ENCODE measurements at places on chromosomes 2 and 18.

DNA sequence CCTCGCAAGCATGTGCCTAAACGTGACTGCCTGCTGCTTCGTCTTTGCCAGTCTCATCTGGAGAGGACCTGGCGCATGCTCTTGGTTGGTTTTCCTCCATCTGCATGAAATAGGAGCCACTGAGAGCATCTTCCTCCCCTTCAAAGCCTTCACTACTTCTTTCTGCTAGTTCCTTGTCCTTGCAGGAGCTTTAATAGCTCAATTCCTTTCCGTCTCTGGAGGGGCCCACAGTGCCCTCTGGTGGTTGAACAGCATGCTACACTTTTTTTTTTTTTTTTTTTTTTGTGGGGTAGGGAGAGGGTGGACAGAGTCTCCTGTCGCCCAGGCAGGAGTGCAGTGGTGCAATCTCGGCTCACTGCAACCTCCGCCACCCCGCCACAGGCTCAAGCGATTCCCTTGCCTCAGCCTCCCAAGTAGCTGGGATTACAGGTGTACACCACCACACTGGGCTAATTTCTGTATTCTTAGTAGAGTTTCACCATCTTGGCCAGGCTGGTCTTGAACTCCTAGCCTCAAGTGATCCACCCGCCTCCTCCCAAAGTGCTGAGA lies 59.6 kb downstream of the SP110 start:
- peak; percentile 44 for DNase-seq

DNA sequence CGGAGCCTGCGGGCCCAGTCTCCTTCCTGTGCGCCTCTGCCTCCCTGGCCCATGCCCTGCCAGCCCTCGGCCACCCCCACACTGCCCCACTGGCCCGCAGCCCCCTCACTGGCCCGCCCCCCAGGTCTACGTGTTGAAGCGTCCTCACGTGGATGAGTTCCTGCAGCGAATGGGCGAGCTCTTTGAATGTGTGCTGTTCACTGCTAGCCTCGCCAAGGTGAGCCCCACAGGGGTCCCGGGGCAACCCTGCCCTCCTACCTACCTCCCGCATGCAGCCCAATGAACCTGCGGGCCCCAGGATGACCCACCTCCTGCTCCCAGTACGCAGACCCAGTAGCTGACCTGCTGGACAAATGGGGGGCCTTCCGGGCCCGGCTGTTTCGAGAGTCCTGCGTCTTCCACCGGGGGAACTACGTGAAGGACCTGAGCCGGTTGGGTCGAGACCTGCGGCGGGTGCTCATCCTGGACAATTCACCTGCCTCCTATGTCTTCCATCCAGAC lies 3.3 kb downstream of the CTDSP1 start:
- no peak for DNase-seq

- DNase-seq: no peak
Observed at GRCh38 chr2:226579519-226579918, 220.1 kb downstream of the IRS1 start.

- DNase-seq: no peak
Observed at GRCh38 chr2:160928854-160929301, 231.3 kb upstream of the TANK start.

- no peak for DNase-seq
Observed at GRCh38 chr18:22318745-22319407, 98.8 kb downstream of the CTAGE1 start.

DNA sequence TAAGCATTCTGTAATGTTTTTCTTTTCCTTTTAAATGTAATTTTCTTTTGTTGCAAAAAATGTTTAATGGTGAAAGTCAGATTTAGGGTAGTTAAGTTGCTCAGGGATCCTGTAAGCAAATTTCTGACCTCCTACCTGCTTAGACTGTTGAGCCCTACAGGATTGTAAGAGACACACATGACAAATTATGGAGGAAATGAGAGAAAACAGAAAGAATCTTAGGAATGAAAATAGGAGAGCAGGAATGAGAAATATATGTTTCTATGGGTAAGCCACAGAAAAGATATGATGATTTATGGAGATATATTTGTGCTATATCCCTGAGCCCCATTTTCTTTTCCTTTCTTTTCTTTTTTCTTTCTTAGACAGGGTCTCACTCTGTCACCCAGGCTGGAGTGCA lies 28.3 kb downstream of the CYBRD1 start:
- no peak for DNase-seq

DNA sequence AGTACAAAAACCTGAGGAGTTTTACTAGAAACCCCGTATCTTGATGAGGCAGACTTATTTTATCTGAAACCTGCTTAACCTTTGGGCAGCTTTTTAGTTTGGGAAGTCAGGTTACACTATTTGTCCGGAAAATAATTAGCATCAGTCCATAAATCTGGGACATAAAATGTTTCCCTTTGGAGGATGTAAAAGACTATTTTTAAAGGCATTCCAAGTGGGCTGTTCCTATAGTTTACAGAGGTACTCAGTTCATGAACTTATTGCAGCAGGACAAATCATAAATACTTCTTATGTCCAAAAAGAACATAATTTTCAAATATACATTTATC lies 6.3 kb downstream of the HTR2B start:
- DNase-seq: no peak

- no peak for DNase-seq
Observed at GRCh38 chr2:97727296-97727695, 13.9 kb downstream of the ZAP70 start.

- no peak for DNase-seq
Observed at GRCh38 chr18:22031611-22032010, 137.8 kb upstream of the GATA6 start.

DNA sequence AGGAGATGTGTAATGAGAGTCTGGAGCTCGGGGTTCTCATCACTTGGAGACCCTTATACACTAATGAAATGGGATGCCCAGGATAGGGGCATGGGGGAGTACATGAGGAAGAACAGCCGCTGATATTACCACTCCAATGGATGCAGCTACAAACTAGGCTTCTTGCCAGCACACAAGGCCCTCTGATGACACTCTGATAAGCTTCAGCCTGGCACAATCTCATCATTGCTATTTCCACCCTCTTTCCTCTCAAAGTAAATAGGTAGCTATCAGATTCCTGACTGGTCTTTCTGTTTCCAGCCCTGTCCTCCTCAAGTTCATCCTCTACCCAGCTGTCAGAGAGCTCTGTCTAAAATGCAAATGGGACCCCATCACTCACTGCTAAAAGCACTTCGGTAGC lies 103.0 kb downstream of the GPR39 start:
- no peak for DNase-seq

DNA sequence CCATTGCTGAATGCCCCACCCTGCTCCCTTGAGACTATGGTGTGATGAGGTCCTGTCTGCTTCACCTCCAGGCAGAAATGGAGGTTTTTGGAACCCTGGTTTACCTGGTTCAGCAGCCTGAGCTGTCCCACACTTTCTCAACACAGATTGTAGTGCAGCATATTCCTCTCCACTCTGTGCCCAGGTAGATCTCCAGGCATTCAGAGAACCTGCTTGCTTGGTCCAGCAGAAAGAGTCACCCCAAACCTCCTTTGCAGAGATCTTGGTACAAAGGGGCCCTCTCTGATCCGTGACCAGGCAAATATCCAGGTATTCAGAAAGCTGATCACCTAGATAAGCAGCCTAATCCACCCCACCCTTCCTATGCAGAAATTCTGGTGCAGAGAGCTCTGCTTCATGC lies 1288.2 kb upstream of the CRIM1 start:
- DNase-seq: no peak

DNA sequence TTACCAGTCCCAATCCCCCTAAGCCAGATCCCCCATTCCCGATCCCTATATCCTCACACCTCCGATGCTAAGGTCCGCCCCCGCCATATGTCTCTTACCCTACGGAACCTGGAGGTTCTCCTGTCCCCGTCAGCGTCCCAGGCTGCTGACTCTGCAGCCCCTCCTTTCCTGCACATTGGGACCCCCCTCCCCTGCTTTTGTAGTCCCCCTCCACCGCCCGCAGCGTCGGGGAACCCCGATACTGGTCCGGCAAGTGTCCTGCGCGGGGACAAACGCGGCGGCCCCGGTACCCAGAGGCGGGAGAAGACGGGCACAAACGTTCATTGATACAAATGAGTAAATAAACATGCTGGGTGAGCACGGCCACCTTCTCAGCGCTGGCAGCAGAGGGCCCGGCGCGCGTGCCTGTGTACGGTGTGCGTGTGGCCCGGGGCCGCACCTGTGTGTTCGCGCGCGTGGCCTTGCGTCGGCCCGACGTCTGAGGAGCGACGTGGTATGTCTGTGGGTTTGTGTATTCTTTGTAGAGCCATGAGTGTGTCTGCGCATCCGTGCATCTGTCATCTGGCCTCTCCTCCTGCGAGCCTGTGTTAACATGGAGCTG lies 2.0 kb upstream of the CYP26B1 start:
- no peak for DNase-seq

DNA sequence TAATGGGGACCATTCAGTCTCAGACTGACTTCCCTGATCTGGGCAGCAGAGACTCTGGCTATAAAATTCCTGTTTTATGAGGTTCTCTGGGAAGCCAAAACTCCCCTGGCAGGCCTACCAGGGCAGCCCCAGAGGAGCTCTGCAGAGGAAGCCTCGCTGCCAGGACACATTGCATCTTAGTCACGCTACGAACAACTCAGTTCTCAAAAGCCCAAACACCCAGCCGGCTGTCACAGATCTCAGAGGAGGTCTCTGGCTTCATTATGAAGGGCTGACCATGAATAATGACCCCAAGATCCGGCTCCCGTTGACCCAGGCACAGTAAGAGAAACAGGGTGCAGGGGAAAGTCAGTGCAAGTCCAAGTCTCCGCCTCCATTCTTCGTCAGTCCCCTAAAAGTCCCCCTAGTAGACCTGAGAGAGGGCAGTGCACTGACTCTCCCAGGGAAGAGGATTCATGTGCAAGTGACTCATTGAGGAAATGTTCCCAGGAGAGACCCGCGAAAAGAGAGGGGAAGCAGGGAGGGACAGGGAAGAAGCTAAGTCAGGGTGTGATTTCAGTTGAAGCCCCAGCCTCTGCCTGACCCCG lies 212.3 kb downstream of the CYP26B1 start:
- DNase-seq: no peak

DNA sequence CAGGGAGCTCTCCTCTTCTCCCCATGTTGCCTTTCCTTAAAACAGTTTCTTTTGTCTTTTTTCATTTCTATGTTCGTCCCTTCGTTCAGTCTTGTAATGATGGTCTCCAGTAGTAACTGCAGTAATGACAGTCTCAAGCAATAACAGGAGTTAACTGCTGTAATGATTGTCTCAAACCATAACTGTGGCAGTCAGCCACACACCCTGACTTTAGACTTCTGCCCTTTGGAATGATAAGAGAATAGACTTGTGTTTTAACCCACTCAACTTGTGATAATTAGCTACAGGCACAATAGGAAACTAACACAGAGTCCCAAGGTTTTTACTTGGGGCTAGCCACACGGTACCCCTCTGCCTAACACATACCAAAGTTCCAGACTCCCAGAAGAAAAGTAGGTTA lies 12.1 kb downstream of the TMEM131 start:
- no peak for DNase-seq

DNA sequence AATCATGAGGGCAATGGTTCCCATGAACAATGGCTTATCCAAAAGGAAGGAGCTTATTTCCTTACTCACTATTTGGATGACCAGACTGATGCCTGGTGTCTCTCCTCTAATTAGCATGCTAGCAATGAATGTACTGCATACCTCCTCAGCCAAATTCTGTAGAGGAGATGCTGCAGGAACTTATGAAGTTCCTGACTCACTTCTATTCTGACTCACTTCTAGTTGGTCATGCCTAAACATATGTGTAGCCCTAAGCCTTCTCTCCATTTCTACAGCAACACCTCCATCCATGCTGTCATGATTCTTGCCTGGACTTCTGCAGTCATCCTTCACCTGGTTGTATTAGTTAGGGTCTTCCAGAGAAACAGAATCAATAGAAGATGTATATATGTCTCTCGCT lies 59.9 kb upstream of the MRPS9 start:
- DNase-seq: no peak

- no peak for DNase-seq
Observed at GRCh38 chr18:11025671-11026070, 123.7 kb downstream of the PIEZO2 start.

DNA sequence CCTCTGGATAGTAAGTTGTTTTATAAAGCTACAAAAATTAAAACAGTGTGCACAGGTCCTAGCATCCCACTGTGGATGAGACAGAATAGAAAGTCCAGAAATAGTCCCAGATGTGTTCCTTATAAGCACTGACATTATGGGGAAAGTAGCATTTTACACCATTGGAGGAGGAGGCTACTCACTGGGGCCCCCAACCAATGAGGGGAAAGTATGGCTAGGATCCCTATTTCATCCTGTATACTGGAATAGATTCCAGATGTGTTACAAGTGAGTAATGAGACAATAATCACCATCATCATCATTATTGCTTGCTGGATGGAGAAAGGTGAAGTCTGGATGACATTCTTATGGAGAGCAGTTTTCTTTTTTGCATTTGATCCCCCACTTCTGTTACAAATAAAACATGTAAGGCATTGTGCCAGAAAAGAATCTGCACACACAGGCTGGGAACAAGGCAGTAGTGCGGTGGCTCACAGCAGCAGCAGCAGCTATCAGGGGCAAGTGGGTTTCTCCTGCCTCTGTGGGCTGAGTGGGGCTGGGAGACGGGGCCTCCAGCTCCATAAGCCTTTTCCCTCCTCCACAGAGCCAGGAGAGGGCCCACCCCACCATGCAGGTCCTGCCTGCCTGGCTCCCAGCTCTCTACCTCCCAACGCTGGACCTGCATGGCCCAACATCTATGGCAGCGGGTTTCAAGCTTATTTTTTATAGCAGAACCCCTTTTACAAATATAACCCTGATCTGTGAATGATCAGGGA lies 5.0 kb downstream of the ARID5A start:
- no peak for DNase-seq

GRCh38 chr2:230178546-230179485 lies 41.0 kb downstream of the SP110 start:
- no peak for DNase-seq

- DNase-seq: no peak
Observed at GRCh38 chr2:188577231-188577630, 285.6 kb downstream of the GULP1 start.

GRCh38 chr2:69141061-69141460 lies 128.1 kb downstream of the ANTXR1 start:
- DNase-seq: no peak

DNA sequence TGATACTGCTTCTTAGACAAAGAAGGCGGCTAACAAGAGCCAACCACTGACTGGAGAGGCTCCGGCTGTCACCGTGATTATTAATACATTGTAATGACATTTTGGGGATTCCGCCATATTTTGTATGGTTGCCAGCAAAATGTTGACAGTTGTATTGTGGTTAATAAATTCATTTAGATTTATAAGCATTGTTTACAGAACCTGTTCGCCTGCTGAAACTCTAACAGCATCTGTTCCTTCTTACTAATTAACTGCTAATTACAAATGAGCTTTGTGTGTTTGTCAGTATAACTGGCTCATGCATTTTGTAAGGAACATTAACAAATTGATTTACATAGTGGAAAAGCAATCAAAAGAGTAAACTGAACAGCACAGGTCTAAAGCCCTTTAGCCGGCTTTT lies 332.4 kb downstream of the GBX2 start:
- DNase-seq: no peak

- DNase-seq: no peak
Observed at GRCh38 chr2:54466870-54467269, 10.7 kb downstream of the SPTBN1 start.

GRCh38 chr2:40507432-40507831 lies 55.5 kb upstream of the SLC8A1 start:
- no peak for DNase-seq

- DNase-seq: no peak
Observed at GRCh38 chr2:98897746-98898145, 38.3 kb downstream of the CRACDL start.

All from stimulated activated CD4-positive, alpha-beta T cell treated with anti-CD3 and anti-CD28 coated beads, TNF-alpha, amount 100 ng/mL, for 1 hour (primary cell).